ENCODE measurements at places on chromosomes 13 and 19.

GRCh38 chr13:36973621-36974295, 25.4 kb downstream of the ALG5 start:
- no peak for DNase-seq

DNA sequence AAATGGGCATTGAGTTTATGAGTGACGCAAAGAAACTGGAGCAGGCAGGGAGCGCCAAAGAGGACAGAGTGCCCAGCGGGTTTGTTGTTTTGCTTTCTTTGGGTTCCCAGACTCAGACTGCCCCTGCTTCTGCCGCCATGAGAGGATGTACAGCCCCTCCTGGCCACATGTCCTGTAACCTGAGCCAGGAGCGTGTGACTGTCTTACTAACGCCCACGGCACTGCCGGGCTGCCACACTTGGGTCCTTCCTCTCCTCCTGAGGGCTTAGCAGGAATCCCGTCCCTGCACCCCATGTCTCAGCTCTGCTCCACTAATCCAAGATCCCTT, 80.5 kb downstream of the GPR12 start:
- no peak for DNase-seq

GRCh38 chr19:16446108-16446723, 25.6 kb downstream of the EPS15L1 start:
- no peak for DNase-seq

DNA sequence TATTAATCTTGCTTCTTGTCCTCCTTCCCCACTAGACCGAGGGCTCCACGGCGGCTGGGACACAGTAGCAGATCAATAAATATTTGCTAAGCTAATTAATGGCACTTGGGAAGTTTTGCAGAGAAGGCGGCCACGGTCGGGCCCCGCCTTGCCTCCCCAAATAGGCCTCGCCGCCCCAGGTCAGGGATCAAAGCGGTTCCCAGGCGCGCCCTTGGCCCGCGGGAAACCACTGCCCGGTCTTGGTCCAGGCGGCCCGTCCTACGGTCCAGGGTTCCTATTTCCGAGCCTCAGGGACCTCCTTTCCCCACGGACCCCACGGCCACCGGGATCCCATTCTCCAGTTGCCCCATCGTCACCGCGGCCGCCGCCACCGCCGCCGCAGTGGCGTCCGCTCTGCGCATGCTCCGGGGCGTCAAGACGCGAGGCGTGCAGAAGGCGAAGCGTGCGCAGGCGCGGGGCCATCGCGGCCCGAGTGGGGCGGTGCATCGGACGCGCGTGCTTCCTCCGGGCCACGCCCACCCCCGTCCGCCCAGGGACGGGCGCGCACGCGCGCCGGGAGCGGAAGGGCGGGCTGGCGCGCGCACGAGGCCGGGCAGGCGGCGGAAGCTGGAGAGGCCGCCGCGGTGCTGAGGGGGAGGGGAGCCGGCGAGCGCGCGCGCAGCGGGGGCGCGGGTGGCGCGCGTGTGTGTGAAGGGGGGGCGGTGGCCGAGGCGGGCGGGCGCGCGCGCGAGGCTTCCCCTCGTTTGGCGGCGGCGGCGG, at the start of gene SMARCA4:
TSS of gene SMARCA4 (plus strand) at position 717 of the 759 bp plus-strand sequence. CDS start 23,122 bp downstream, outside the sequence.
- peak; percentile 91 for DNase-seq

- DNase-seq: no peak
Observed at GRCh38 chr19:30882411-30883005, 466.7 kb downstream of the TSHZ3 start.

- DNase-seq: no peak
Observed at GRCh38 chr13:50119591-50119990, 104.3 kb downstream of the KCNRG start.

- DNase-seq: no peak
Observed at GRCh38 chr13:108026680-108027410, 188.5 kb downstream of the LIG4 start.

DNA sequence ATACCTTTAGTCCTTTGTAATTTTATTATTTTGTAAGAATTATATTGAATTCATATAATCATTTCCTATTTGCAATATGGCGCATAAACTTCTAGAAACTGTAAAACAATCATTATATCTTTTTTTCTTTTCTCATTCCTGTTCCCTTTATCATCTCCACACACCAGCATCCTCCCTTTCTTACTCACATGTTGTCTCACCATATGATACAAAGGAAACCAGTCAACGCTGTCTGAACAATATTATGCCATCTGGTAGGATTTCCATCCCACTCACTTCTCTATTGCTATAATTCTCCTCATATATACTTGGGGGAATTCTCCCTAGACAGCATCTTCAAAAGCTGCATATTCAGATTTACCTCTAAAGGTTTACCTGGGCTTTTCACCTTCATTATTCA, 389.8 kb downstream of the NDFIP2 start:
- DNase-seq: no peak

DNA sequence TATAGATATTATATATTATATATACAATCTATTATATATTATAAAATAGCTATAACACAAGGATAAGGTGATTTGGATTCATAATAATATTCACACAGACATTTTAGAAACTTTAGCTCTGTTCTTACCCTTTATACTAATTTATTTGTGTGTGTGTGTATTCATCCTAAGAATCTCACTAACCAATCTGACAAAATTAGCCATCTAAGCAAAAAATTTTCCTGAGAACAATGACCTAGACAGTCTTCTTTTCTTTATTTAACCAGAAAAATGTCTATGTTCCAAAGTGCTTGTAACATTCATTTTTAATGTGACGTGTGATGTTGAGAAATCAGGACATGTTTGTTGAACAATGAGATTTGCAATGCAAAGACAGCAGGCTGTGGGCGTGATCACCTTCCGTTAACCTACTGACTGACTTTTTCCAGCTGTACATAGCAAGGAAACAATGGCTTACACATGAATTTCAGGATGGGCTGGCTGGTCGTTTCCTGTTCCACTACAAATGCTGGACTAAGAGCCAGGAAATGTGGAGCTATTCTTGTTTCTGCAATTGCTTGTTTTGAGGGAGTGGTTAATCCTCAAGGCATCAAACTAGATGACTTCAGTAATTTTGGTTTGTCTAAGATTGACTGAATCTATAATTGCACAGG, 634.6 kb upstream of the ARGLU1 start:
- no peak for DNase-seq

GRCh38 chr13:41056194-41056593, 5.1 kb upstream of the WBP4 start:
- no peak for DNase-seq

DNA sequence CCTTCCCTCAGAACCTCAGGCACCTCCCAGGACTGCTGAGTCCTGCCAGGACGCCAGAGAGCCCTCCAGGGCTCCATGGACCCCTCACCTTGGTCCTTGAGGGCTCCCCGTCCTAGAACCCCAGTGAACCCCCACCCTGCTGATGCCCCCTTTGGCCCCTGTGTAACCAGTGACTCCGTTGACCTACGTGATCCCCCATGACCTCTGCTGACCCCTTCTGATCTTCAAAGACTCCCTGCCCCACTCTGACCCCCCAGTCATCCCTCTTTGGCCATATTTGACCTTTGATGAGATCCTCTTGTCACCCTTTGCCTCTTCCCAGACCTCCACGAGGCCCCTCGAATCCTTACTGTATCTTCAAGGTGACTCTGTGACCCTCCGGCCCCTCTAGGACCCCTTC, 91.3 kb downstream of the MAP4K1 start:
- DNase-seq: no peak

DNA sequence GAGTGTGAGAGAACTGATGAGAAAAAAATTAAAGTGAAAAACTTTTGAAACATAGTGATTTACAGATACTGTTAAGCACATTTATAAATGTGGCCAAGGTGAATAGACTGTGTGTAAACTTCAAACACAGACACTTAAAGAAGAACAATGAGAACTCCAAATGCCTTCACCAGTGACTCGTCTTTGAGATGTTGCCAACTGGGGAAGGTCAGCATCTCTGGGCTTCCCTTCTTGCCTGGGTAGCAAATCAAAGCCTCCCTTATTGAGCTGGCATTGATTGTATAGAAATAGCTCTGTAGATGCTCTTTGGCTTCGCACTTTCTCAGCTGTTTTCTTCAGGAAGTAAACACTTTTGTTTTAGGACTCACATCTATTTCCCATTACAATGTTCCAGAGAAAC, 177.3 kb upstream of the SGCG start:
- DNase-seq: no peak

- DNase-seq: no peak
Observed at GRCh38 chr19:16303755-16304154, 20.9 kb upstream of the KLF2 start.
